ENCODE measurements at places on chromosomes 3 and 15. TPM values are rescaled to one million over a fixed set of nuclear protein-coding genes. Genes with fewer than 3 reads are reported as not detected.

GJD2 gene
- total RNA-seq = not detected

CDV3 gene
- 97.4 TPM for total RNA-seq

MST1 gene
- 3.7 TPM for total RNA-seq

CCDC39 gene
- not detected for total RNA-seq

TMEM207 gene
- total RNA-seq = not detected

USP3 gene
- 25.9 TPM for total RNA-seq

ZNF385D gene
- 6.6 TPM for total RNA-seq

SCN11A gene
- not detected for total RNA-seq

IQCH gene
- total RNA-seq = 2.3 TPM

SPSB4 gene
- total RNA-seq = not detected

AADAC gene
- not detected for total RNA-seq

CEMIP gene
- total RNA-seq = 3.0 TPM

SLC15A2 gene
- total RNA-seq = under 0.01 TPM

USP50 gene
- total RNA-seq = not detected

TMEM62 gene
- total RNA-seq = 19.3 TPM

NTRK3 gene
- not detected for total RNA-seq

PLA2G4E gene
- not detected for total RNA-seq

SLC22A14 gene
- not detected for total RNA-seq

SPTSSB gene
- not detected for total RNA-seq

SLCO2A1 gene
- 0.18 TPM for total RNA-seq

TLR9 gene
- not detected for total RNA-seq

SOX2 gene
- not detected for total RNA-seq

CHRD gene
- 10.7 TPM for total RNA-seq

RPL39L gene
- total RNA-seq = 35.7 TPM

TTC23 gene
- 21.1 TPM for total RNA-seq

XCR1 gene
- not detected for total RNA-seq

PEX11A gene
- 5.7 TPM for total RNA-seq

ANKUB1 gene
- total RNA-seq = not detected

SFMBT1 gene
- 19.6 TPM for total RNA-seq

A4GNT gene
- not detected for total RNA-seq

TGM4 gene
- not detected for total RNA-seq

MYZAP gene
- 6.7 TPM for total RNA-seq

MUC13 gene
- not detected for total RNA-seq

PLCH1 gene
- total RNA-seq = not detected

FBXL22 gene
- total RNA-seq = 0.58 TPM

CLDN18 gene
- total RNA-seq = not detected

IGSF10 gene
- 0.29 TPM for total RNA-seq

SUMF1 gene
- total RNA-seq = 52.8 TPM

SLC49A4 gene
- 11.2 TPM for total RNA-seq

GCSAM gene
- total RNA-seq = not detected

KLHL24 gene
- 16.7 TPM for total RNA-seq

IL5RA gene
- not detected for total RNA-seq

ZNF619 gene
- 4.8 TPM for total RNA-seq

ZNF80 gene
- not detected for total RNA-seq

NFKBIZ gene
- 14.0 TPM for total RNA-seq

KNG1 gene
- total RNA-seq = not detected

PARL gene
- total RNA-seq = 42.7 TPM

Data from myometrial cell (primary cell).